ENCODE measurements at places on chromosomes 6 and 20.
A peak's percentile ranks its signal among the peaks of the same experiment; 100 is the strongest.

GRCh38 chr6:47485491-47486135 lies 8.0 kb downstream of the CD2AP start:
- no peak for DNase-seq

DNA sequence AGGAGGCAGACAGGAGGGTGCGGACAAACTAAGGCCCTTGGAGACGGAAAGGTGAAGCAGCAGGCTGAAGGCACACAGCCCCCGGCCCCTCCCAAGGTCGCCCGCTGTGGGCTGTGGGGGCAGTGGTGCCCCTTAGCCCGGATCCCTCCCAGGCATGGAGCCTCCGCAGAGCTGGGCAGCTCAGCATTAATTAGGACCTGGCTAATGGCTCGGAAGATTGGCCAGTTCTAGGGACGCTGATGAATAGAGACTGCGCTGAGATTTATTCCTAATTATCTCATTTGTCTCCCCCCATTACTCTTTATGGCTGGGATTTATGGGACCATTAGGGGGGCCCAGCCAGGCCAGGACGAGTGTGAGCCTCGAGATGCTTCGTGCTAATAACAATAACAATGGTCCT lies 20.4 kb downstream of the MDFI start:
- no peak for DNase-seq

DNA sequence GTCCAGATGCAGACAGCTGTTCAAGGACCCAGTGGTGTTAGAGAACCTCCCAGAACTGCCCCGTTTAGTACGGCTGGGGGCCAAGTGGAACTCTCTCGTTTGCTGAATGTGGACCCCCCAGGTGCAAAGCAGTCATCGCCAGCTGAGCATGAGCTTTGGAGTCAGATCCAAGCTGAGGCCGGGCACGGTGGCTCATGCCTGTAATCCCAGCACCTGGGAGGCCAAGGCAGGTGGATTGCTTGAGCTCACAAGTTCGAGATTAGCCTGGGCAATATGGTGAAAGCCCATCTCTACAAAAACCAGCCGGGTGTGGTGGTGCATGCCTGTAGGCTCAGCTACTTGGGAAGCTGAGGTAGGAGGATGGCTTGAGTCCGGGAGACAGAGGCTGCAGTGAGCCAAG lies 29.7 kb downstream of the FOXC1 start:
- DNase-seq, result no peak

GRCh38 chr20:23147964-23148730 lies 62.0 kb upstream of the CD93 start:
- DNase-seq, result peak; percentile 69

DNA sequence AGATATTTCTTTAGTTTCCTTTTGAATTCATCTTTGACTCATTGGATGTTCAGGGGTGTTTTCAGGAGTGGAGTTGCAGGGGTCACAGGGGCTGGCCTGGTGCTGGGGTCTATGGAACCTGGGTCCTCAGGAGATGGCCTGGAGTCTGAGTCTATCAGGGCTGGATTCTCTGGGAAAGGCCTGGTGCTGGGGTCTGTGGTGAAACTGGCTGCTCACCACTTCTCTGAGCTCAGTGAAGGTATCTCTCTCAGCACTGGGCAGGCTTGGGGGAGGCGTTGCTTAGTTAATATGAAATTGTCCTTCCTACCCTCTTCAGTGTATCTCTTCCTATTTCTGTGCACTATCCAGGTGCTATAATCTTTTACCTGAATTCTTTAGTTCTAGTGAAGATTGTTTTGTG lies 83.1 kb upstream of the SLC24A3 start:
- no peak for DNase-seq

GRCh38 chr6:38805692-38806091 lies 90.6 kb downstream of the DNAH8 start:
- DNase-seq, result no peak

Data from activated CD4-positive, alpha-beta memory T cell treated with anti-CD3 and anti-CD28 coated beads for 36 hours (primary cell).